Esophagus mucosa (tissue), 1 donor: ENCODE measurements at places on chromosomes 7 and 10.

- no peak for ATAC-seq
Observed at GRCh38 chr7:22617166-22617565, 109.8 kb upstream of the IL6 start.

DNA sequence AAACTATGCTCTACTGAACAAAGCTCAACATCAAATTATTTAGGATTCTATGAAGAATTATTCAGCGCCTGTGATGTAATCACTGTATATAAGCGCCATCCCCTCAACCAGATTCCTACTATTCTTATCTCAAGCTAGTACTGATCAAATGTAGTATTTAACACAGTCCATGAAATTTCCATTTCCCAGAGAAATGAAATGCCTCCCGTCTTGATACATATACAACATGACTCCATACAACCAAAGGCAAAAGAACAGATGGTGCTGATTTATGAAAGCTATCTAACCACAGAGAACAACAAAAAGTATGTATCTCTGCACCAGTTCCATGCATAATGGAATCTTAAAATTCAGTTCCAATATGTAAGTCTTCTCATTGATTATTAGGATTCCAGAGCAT, 406.1 kb downstream of the PARD3 start:
- ATAC-seq, result no peak

- no peak for ATAC-seq
Observed at GRCh38 chr10:51773681-51774080, 74.3 kb upstream of the CSTF2T start.

- ATAC-seq, result no peak
Observed at GRCh38 chr10:133088956-133089800, 1.5 kb downstream of the ADGRA1 start.

DNA sequence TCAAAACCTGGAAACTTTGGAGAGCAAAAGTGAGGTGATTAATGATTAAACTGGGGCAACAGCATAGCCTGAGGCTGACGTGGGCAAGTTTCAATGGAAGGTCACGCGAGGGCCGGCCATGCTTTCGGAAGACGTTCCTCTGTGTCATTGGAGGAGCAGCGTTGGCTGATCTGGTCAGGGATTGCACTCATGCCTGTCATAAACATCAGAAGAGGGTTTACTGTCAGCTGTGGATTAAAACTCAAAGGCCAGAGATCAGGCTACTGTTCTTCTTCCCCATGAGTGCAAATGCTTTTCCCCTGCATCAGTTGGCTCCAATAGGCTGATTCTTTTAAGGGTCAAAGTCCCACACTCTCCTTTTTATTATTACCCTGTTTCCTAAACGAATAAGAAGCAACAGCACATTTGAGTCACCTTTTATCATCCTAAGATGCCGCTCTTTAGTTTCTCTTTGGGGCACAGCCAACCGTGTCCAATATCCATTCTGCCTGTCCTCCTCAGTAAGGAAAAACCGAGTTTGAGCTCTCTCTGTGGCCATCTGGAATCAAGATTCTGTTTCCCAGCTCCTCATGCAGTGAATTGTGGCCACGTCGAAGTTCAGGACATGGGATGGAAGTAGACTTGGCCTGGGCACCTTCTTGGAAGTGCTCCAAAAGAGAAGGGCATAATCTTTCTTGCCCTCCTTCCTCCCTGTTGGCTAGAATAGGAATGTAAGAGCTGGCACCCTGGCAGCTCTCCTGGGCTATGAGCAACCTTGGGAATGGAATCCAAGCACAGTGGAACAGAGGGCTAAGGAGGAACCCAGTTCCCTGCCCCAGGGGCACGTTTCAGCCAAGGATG, 62.5 kb upstream of the INSIG1 start:
- ATAC-seq, result no peak

- no peak for ATAC-seq
Observed at GRCh38 chr10:126549344-126549743, 121.1 kb downstream of the C10orf90 start.

DNA sequence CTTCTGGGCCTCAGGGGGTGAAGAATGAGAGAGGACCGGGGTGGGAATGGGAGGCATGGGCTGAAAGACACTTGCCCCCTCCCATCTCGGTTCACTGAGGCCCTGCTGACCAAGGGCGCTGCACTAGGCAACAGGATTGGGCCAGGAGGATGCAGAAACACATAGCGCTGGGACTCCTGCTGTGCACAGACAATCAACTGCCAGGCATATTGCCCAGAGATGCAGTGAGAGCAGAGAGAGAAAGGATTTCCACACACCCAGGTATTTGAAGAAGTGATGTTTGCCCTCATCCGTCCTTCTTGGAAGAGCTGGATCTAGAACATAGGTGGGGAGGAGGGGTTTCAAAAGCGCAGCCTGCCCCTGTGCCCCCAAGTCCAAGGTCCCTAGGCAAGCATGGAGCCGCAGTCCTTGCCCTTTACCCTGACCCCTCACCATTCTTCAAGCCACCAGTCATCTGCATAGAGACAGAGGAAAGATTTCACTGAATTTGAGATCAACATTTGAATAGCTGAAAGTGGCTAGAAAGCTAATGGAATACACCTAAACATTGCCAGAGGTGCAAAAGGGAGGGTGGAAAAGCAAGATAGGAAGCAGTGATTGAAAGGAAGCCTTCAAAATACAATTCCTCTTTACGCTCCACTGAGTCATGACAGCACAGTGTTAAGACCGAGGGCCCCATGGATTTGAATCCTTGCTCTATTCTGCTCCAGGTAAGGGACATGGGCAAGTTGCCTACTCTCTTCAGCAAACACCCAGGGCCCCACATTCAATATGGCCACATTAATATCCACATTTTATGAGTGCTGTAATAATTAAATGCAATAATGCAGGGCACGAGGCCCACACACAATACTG, 44.2 kb upstream of the TNS3 start:
- ATAC-seq, result no peak

- ATAC-seq, result peak; percentile 31
Observed at GRCh38 chr7:116433246-116433645, 66.3 kb upstream of the CAV2 start.

GRCh38 chr10:1615186-1615954, 122.0 kb downstream of the ADARB2 start:
- no peak for ATAC-seq

DNA sequence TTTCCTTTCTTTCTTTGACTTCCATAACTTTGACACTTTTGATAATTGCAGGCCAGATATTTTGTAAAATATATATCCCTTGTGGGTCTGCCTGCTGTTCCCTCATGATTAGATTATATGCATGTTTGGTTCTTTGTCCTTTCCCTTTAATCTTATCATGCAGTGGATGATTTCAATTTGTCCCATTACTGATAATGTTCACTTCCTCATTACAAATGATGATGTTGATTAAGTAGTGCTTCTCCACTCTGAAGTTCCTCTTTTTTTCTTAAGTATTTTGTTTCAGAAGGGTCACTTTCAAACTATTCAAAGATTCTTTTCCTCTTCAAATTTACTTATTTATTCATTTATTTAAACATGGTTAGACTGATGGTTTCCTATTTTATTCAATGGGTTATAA, 898.1 kb downstream of the XPNPEP1 start:
- ATAC-seq, result no peak

DNA sequence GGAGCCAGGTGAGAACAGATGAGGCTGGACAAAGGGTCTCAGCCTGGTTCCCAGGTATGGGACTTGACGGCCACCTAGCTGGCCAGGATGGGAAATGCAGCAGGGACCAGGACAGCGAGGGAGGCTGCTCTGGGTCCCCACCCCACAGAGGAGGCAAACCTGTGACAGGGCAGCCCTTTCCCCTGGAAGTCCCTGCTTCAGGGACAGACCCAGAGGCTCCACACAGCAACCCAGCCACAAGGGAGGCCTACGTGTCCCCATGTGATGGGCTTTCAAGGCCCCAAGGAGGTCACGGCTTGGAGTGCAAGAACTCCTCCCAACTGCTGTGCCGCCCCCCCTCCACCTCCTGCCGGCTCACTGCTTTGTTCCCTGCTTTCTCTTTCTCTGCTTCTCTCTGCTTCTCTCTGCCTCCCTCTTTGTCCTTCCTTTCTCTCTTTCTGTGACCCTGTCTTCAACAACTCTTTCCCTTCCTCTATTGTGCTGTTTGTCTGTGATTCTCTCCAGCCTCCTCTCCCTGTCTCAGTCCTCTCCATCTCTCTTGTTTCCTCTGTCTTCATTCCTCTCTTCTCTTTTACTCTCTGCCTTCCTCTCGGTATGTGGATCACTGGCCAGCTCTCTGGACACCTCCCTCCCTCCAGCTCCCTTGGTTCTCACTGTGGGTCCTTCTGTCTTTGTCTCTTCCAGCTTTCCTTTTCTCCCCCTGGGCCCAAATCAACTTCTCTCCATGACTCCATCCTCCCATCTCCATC, 9.6 kb upstream of the EIF5AL1 start:
- peak; percentile 41 for ATAC-seq

DNA sequence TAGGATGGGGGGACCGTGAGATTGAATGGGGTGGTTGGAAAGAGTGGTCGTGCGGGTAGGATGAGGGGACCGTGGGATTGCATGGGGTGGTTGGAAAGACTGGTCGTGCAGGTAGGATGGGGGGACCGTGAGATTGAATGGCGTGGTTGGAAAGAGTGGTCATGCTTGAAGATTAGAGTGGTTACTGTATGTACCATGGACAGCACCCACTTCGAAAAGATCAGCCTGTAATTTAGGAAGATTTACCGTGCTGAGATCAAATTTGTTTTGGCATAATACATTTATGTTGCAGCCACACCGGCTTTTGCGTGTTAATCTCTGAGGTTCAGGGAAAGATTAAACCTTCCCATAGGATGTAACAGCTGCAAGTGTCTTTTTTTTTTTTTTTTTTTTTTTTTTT, 495.2 kb upstream of the ADARB2 start:
- no peak for ATAC-seq

DNA sequence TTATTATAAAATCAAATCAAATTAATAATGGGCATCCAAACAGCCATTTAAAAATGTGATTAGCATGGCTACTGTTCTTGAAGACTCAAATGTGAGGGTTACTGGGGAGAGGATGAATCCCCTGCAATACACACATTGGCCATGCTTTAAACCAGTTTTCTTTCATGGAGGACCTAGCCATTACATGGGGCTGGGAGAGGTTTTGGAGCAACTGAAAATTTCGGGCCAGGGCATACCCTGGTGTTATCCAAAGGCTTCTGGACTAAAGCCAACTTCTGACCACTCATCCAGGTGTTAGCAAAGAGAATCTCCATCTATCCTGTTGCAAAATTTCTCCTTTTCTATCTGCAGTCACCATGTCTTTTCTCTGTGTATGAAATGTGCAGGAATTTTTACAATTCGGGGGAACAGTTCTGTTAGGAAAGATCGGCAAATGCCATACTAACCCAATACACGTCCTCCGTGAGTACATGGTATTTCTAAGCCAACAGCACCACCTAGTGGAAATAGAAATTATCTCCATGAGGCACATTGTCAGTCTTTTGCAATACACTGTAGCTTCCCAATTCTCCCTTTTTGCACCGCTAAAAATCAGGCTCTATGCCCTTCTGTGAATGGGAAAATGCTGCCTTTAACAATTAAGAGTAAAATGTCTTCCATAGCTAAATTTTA, 47.0 kb upstream of the ZNF107 start:
- ATAC-seq, result peak; percentile 68

DNA sequence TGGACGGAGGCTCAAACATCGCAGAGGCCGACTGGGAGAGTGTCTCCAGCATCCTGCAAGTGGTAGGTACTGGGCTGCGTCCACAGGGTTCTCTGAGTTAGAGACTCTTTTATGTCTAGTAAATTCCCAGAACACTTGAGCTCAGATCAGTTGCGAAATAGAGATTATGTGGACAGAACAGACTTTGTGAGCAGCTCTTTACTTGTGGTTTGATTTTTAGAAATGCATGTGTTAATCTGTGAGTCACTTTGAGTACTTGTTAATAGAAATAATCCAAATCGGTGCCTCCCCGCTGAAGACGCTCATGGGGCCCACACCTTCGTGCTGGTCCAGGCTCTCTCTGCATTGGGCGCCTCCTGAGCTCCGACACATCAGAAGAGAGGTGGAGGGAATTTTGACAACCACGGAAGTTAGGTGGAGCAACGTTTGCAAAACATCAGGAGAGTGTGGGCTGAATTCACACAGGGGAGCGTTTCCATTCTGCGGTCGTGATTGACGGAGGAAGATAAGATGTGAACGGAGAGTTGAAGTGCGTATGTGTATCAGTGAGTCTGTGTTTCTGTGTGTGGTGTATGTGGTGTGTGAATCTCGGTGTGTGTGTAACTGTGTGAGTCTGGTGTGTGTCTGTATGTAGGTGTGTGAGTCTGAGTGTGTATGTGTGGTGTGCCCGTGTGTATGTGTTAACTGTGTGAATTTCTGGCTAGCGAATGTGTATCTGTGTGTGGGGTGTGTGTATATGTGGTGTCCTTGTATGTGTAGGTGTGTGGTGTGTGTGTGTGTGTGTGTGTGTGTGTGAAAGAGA, 32.1 kb downstream of the PFKP start:
- peak; percentile 64 for ATAC-seq

DNA sequence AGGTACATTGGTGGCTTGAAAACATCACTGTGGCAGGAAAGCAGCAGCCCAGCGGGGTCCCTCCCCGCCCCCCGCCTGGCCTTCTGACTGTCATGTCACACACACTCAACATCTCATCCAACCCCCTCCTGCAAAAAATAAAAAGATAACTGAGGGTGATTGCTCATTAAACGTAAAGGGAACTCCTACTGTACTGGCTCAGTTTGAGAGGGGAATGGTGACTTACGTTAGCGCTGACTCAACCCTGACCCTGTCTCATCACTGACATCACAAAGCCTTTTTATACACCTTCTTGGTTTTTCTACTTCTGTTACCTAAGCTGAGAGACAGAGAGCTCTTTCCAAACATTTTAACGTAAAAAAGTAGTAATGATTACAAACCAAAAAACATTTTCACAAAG, 48.8 kb downstream of the ADARB2 start:
- no peak for ATAC-seq

GRCh38 chr10:86348321-86349210, 18.0 kb downstream of the GRID1 start:
- no peak for ATAC-seq

GRCh38 chr7:124723012-124723411, 42.6 kb downstream of the GPR37 start:
- ATAC-seq, result no peak

- ATAC-seq, result no peak
Observed at GRCh38 chr7:69147631-69148030, 450.6 kb upstream of the AUTS2 start.

DNA sequence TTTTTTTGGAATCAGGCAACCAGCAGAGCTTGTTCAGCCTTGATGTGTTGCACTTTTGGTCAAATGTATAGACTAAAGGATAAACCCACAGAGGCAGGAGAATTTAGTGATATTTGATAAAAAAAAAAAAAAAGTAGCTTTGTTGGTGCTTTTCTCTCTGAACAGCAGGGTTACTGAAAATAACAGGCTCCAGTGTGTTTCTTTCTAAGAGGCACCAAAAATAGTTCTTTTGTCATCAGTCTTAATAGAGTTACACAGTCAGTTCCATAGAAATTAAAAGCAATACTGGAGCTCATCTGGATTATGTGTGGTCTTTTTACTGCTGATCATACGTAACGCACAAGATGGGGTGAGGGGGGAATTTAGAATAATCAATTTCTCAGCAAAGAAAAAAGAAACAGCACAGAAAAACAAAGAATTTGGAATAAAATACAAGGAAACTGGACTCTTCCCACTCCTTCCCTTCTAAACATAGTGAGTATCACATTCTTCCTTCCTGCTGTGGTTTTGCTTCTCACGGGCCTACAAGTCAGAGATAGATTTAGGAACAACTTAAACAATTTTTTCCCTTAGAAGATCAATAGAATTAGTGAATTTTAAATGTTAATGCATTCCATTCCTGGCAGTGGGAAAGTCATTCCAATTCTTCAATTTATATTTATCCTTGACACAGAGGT, 178.8 kb upstream of the AKR1E2 start:
- no peak for ATAC-seq
